ENCODE measurements at places on chromosomes 11 and 22.

DNA sequence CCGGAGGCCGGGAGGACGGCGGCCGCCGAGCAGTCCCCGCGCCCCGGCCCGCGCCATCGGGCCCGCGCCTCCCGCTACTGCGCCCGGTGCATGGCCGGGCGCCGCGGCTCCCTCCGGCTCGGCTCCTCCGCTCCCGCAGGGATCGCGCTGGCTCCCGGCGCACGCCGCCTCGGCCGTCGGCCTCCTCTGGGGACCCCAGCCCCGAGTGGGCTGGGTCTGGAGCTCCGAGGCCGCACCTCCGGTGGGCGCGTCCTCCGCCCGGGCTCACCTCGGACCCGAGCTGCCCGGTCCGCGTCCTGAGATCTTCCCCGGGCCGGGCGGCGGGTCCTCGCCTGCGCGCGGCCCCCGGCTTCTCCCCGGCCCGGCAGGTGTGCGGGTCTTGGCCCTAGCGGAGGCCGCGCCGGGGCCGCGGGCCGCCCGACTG lies 251 bp downstream of the SHISA8 start:
- peaks cover 4% of the 10 kb centered on the region for H3K4me1 ChIP-seq
- no peak overlapping the region for H3K27ac ChIP-seq
- DNase-seq = no peak
- no peaks in the 10 kb centered on the region for H3K36me3 ChIP-seq
- peaks cover 44% of the 10 kb centered on the region for H3K27me3 ChIP-seq

DNA sequence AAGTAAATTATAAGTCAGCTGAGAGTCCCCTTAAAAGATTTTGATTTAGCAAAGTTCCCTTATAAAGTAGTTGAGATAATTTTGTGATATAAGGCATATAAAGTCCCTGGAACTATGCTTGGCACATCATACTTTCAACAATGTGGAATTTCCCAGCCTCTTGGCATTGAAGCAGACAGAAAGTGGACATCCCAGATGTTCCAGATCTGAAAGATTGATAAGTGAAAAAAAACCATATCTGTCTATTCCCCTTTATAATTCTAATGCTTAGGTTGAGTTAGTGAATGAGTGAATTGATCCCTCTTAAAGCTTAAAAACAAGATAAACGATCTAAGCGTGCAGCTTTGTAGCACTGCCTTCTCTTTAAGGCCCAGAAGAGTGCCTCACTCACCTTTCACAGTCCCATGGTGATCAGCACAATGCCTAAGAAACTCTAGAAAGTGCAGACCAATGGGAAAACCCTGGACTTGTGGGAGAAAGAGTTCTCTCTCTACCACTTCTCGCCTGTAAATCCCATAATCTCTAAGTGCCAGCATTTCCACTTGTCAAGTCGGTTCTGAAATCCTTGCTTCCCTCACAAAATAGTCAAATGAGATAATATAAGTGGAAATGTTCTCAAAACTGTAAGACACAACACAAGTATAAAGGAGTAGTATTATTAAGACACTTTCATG lies 17.8 kb downstream of the FIBIN start:
- no peaks in the 10 kb centered on the region for H3K36me3 ChIP-seq
- H3K4me3 ChIP-seq = no peak overlapping the region
- DNase-seq = no peak
- no peak overlapping the region for H3K27ac ChIP-seq
- no peaks in the 10 kb centered on the region for H3K27me3 ChIP-seq

DNA sequence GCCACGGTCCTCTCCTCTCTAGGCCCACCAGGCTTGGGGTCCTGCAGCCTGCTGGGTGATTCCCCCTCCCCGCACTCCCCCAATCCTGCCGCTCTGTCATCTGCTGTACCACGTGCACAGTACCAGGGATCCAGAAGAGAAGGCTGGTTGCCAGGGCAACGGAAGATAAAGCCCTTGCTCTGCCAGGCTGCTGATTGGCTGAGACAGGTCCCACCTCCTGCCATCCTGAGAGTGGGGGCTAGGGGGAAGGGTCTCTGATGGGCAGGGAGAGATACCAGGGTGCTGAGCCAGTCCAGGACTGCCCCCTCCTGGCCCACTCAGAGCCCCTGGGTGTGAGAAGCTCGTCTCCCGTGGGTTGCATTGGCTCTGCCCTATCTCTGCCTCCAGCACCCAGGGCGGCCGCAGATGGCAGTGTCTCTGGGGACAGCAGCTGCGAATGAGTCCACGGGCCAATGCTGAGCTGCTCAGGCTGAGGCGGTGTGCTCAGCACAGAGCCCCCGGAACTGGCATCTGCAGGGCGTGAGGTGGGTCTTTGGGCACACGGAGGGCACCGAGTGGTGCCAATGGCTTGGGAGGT lies at the start of gene SMIM45:
SMIM45 (plus strand) TSS at position 253 of the 577 bp plus-strand sequence.
- no peak within 1 kb of the TSS for H3K4me3 ChIP-seq
- no peaks in the 10 kb centered on the region for H3K36me3 ChIP-seq
- H3K27ac ChIP-seq = peak within 1 kb of the TSS; percentile 26

GRCh38 chr11:93193731-93194130 lies 4.1 kb downstream of the SLC36A4 start:
- H3K4me3 ChIP-seq = no peak overlapping the region
- no peak overlapping the region for H3K27ac ChIP-seq
- no peak for DNase-seq

GRCh38 chr11:69962152-69962551 lies 116.0 kb upstream of the ANO1 start:
- DNase-seq = no peak
- H3K27me3 ChIP-seq = peaks cover 20% of the 10 kb centered on the region
- no peaks in the 10 kb centered on the region for H3K4me1 ChIP-seq

DNA sequence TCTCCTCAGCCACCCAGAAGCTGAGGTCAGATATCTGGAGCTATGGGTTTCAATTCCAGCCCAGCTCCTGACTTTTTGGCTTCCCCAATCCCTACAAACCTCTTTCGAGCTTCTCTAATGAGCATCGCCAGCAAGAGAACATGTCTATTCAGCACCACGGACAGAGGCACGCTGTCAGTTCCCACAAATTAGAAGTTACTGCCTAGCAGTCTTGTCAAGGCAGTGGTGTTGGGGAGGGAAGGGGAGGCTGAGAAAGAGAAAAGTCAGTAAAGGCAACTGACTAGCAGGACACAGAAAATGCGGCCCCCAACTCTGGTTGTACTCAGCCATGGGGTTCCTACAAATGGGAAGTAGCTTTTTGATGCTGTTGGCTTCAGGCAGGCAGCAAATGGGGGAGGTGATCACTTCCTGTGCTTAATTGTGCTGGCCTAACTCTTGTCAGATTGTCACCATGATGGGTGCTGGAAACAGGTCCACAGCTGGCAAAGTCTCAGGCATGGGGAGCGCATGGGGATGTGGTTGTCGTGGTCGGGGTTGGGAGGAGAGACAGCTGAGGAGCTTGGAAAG lies 205.9 kb downstream of the ST3GAL4 start:
- H3K27me3 ChIP-seq = peaks cover 18% of the 10 kb centered on the region
- no peak overlapping the region for H3K4me3 ChIP-seq
- no peaks in the 10 kb centered on the region for H3K4me1 ChIP-seq
- H3K27ac ChIP-seq = no peak overlapping the region
- no peak for DNase-seq

DNA sequence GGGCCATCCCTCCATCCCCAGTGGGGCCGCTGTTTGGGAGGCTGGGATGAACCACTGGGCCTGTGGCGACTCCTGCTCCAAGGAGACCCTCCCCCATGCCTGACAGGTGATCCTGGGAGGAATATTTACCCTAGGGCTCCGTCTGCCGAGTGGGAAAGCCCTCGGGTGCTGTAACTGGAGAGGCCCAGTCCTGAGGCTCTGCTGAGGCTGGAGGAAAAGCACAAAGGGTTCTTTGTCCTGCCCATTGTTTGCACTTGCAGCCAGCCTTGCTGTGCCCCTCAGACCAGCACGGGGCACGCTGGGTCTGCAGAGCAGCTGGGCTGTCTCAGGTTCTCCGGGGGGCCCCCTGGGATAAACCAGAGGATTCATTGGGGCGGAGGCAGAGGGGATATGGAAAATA lies 321.1 kb downstream of the MN1 start:
- H3K4me1 ChIP-seq = no peaks in the 10 kb centered on the region
- no peaks in the 10 kb centered on the region for H3K36me3 ChIP-seq
- no peak overlapping the region for H3K4me3 ChIP-seq
- no peak overlapping the region for H3K27ac ChIP-seq
- no peak for DNase-seq
- H3K27me3 ChIP-seq = peaks cover 11% of the 10 kb centered on the region

DNA sequence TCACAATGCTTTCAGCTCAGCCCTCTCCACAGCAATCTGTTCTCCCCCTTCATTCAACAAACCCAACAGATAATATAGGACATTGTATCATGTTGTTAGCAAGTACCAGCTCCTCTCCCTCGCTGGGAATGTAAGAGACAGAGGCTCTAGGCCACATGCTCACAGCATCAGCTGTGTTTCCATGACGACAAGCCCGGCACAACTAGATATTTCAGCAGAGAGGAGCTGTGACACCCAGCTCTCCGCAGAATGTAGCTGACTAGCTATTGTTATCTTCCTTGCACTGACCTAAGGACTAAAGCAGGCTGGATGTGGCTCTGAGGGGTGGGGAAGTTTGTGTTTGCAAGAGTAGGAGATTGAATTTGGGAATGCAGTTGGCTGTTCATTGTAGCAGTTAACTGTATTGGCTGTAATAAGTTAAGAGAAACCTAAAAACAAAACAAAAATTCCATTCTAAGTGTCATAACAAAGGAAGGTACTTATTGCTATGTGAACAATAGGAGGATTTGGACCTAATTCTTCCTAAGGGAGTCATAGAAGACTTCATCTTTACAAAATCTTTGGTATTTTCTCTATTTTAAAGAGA lies 28.0 kb upstream of the RRAS2 start:
- H3K4me3 ChIP-seq = no peak overlapping the region
- H3K27ac ChIP-seq = no peak overlapping the region
- no peaks in the 10 kb centered on the region for H3K27me3 ChIP-seq
- no peak for DNase-seq
- no peaks in the 10 kb centered on the region for H3K4me1 ChIP-seq

DNA sequence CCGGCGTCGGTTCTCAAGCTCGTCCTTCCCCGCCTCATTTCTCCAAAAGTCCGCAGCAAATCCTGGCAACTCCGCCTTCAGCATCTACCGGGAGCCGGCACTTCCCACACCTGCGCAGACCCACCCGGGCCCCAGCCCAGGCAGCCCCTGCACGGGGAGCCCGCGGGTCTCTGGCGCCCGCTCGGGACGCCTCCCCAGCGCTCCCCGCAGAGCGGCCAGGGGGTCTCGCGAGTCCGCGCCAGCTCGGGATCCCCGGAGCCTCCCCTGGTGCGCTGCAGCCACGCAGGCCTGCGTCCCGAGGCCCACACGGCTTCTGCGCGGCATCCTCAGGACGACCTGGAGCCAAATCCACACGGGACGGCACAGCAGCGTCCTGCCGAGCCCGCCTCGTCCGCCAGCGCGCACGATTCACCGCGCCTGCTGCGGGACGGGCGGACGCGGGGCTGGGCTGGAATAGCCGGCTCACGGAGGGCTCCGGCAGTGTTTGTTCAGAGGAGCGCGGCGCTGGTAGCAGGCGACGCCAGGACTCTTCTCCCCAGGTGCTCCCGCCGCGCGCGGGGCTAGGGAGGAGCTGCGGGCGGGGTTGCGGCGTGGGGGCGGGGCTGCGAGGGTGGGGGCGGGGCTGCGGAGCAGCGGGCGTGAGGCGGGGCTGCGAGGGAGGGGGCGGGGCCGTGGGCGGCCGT lies 816 bp upstream of the PHRF1 start:
- peaks cover 51% of the 10 kb centered on the region for H3K4me1 ChIP-seq
- peaks cover 2% of the 10 kb centered on the region for H3K36me3 ChIP-seq
- no peak for DNase-seq
- H3K27me3 ChIP-seq = no peaks in the 10 kb centered on the region
- H3K27ac ChIP-seq = peak overlapping the region; percentile 86
- peak overlapping the region; percentile 87 for H3K4me3 ChIP-seq

GRCh38 chr11:92225125-92225567 lies 528 bp downstream of the FAT3 start:
- no peak for DNase-seq
- no peak overlapping the region for H3K27ac ChIP-seq
- H3K4me1 ChIP-seq = no peaks in the 10 kb centered on the region
- H3K27me3 ChIP-seq = peaks cover 48% of the 10 kb centered on the region
- no peaks in the 10 kb centered on the region for H3K36me3 ChIP-seq

DNA sequence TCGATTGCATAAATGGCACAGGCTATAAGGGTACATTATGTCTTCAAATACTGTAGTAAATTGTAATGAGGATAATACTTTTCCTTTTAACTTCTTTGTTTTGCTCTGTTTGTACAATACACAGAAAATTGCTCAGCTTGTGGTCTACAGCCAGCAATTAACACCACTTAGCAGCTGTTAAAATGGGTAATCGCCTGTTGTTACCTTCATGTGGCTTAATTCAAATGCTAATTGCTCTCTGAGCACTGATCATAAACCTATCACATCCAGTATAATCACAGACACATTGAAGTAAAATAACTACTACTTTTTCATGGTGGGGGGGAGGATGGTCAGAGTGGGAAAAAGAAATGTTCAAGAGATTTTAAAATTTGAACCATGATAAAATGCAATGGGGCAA lies 1164.1 kb upstream of the CNTN5 start:
- no peaks in the 10 kb centered on the region for H3K36me3 ChIP-seq
- H3K27me3 ChIP-seq = no peaks in the 10 kb centered on the region
- no peak for DNase-seq
- H3K4me1 ChIP-seq = no peaks in the 10 kb centered on the region
- no peak overlapping the region for H3K27ac ChIP-seq

DNA sequence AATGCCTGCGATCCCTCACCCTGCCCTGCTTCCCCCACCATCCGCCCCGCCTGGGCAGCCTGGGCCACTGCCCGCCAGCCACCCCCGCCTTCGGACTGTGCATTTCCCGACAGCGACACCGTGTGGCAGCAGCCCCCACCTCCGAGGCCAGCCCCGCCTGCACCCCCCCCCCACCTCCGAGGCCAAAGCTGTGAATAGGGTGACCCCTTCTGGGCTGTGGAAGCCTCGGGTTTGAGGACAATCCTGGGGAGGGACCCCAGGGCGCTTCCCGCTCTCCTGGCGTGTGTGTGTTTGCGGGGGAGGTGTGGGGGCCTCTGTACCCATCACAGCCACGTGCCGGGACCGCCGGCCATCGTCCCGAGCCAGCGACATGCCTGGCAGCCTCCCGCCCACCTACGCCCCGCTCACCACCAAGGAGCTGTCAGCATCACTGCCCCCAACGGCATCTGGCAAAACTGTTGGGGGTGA lies 33.8 kb upstream of the PPARA start:
- no peaks in the 10 kb centered on the region for H3K27me3 ChIP-seq
- no peak overlapping the region for H3K4me3 ChIP-seq
- H3K36me3 ChIP-seq = no peaks in the 10 kb centered on the region
- H3K27ac ChIP-seq = no peak overlapping the region
- peaks cover 4% of the 10 kb centered on the region for H3K4me1 ChIP-seq

DNA sequence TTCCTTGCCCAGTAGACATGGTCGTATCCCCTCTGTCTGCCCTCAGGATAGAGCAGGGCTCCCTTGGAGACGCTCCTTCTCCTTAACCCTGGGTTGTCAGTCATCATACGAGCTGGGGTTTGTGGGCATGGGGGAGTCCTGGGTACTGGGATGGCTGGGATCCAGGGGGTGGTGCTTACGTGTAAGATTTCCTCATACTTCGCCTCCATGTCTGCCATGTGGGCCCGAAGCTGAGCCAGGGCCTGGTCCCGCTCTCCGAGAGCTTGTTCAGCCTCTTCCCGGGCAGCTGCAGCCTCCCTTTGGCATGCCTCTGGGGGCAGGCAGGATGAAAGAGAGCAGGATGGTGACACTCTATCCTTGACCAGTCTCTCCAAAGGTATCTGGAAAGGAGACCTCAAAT lies 5.3 kb downstream of the NHERF4 start:
- no peak for DNase-seq
- no peaks in the 10 kb centered on the region for H3K4me1 ChIP-seq
- H3K4me3 ChIP-seq = no peak overlapping the region
- no peaks in the 10 kb centered on the region for H3K27me3 ChIP-seq
- H3K36me3 ChIP-seq = no peaks in the 10 kb centered on the region
- H3K27ac ChIP-seq = no peak overlapping the region

GRCh38 chr11:69295995-69296889 lies 2.3 kb downstream of the MYEOV start:
- H3K27me3 ChIP-seq = no peaks in the 10 kb centered on the region
- peak overlapping the region; percentile 59 for H3K4me3 ChIP-seq
- H3K4me1 ChIP-seq = peaks cover 45% of the 10 kb centered on the region

Measured in naive thymus-derived CD8-positive, alpha-beta T cell (primary cell).